ENCODE measurements at places on chromosomes 16 and 17.

DNA sequence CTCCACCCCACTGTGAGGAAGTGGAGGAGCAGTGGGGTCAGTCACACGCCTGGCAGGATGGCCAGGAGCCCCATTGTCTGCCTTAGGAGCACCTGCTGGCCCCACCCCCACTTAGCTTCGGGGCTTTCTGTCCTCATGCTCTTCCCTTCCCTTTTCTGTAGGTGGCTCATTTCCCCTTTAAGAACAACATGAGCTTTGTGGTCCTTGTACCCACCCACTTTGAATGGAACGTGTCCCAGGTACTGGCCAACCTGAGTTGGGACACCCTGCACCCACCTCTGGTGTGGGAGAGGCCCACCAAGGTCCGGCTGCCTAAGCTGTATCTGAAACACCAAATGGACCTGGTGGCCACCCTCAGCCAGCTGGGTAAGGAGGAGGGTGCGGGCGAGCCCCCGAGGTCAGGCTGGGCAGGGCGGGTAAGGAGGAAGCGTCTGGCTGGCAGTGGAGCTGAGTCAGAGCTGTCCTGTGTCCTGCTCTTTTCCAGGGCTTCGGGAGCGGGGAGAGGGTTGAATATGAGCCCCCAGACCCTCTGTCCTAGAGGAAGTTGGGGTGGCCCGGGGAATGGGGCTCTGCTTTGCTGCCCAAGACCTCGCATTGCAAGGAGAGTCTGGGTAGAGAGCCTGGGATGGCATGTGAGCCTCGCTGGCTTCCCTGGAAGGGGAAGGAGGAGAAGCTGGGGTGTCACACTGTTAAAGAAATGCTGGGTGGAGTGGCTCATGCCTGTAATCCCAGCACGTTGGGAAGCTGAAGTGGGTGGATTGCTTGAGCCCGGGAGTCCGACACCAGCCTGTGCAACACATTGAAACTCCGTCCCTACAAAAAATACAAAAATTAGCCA lies 9.2 kb upstream of the SERPINF1 start:
- DNase-seq, result no peak

GRCh38 chr16:67444259-67445125 lies 13.6 kb downstream of the HSD11B2 start:
- DNase-seq, result no peak

DNA sequence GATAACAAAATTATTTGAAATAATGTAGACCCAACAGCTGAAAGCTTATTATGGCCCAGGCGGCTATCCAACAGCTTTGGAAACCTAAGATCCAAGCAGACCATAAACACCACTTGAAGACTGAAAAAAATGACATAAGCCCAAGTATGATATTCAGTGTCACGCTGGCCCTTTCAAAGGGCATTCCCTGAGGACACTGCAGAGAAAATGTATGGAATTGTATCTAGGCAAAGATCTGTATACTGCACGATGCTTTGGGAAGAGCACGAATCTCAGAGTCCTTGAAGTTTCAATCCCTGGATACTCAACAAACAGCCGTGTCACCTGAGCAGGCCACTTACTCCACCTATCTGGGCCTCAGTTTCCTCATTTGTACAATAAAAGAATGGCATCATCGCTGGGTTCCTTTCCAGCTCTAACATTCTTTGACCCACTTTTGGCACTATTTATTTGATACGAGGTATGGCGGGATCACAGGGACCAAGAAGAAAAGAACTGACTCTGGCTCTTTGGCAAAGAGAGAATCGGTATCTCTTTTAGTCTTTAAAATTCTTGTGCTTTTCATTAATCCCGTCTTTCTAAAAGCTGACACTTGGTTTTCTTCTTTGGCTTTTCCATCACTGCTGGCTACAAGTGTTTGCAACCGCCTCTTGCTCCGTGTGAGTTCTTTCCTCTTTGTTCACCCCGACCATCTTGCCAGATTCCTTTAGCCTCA lies 1.2 kb downstream of the STAT5B start:
- DNase-seq, result no peak

GRCh38 chr16:29784157-29784556 lies 6.1 kb downstream of the ZG16 start:
- DNase-seq, result no peak

DNA sequence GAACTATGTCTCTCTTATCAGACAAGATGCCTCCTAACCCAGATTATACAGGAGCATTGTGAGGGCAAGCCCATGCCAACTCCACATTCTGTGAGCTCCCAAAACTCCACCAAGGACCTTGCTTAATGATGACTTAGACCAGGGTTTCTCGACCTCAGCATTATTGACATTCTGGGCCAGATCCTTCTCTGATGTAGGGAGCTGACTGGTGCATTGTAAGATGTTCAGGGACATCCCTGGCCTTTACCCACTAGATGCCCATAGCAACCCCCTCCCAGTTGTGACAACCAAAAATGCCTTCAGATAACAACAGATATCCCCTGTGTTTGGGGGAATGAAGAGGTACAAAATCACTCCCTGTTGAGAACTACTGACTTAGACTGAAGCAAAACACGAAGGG lies 43.6 kb downstream of the HOXB1 start:
- DNase-seq, result no peak

DNA sequence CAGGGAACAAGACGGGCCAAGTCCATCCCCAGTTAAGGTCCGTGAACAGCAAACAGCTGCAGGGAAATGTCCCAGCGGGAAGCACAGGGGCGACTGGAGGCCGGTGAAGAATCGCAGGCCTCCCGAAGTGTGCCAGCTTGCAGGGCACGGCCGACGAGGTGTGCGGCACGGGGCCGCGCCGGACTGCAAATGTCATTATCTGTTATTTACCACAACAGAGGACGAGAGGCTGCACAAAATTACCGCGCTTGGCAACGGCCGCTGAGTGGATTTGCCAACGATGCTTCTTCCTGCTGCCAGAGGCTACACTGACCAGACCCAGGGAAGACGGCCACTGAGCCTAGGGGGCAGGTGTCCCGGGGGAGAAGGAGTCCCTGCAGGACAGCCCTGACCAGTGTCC lies 53.1 kb downstream of the RPH3AL start:
- DNase-seq, result no peak

- DNase-seq, result no peak
Measured at GRCh38 chr17:59830007-59830630, 62.6 kb downstream of the TUBD1 start.

GRCh38 chr17:50429793-50430192 lies 3.8 kb downstream of the ACSF2 start:
- no peak for DNase-seq

GRCh38 chr17:44733753-44734152 lies 25.0 kb upstream of the ADAM11 start:
- no peak for DNase-seq

DNA sequence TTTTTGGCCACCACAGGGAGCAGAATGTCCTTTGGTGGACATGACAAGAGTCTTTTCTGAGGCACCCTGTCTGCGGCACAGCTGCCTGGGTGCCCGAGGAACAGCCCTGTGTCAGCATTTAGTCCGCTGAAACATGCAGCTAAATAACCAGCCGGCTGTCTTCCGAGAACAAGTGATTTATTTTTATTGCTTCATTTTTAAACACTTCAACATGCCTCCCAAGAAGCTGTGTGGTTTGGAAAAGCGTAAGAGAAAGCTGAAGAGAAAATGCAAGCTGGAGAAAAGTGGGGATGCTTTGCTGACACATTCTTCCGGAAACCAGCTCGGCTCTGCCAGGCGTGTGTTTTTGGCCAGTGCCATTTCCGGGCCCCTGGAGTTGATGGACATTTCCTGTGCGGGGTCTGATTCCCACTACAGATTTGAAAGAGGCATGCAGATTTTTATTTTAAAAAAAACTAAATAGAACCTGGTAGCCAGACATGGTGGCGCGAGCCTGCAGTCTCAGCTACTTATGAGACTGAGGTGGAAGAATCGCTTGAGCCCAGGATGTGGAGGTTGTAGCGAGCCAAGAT lies 94.7 kb downstream of the SEC14L1 start:
- no peak for DNase-seq

- no peak for DNase-seq
Measured at GRCh38 chr16:610513-611381, 20.0 kb upstream of the WFIKKN1 start.

GRCh38 chr16:4847774-4848587 lies 700 bp downstream of the UBN1 start:
- DNase-seq, result no peak
